ENCODE measurements at places on chromosomes 2 and 18. TPM values are rescaled to one million over a fixed set of nuclear protein-coding genes. Genes with fewer than 3 reads are reported as not detected.

GKN1 gene
- not detected for polyA plus RNA-seq

LYPD1 gene
- polyA plus RNA-seq = 117 TPM

GRCh38 chr2:124975648-124976047 is 950.6 kb downstream of the CNTNAP5 start:
- no peak for DNase-seq

DNA sequence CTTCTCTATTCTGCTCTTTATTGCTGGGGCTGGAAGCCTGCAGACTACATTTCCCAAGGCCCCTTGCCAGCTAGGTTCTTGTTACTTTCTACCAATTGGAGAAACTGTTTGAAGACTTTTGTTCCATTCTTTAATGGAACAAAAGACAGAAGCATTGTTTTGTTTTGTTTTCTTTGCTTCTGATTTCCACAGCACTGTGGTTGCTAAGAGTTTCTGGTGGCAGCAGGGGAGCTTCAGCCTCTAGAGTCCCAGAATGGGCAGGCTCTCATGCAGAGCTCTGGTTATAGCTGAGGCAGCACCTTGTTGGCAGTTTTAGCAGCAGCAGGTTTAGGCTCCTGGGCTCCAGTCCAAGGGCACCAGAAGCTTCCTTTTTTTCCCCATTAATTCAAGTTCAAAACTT is 234.3 kb downstream of the ETAA1 start:
- no peak for DNase-seq

GRCh38 chr2:206766057-206766930 is 888 bp downstream of the FASTKD2 start:
- DNase-seq = no peak
